ENCODE measurements at places on chromosomes 12 and 14.

- no peak for DNase-seq
Observed at GRCh38 chr14:102857444-102857843, 65.0 kb upstream of the AMN start.

DNA sequence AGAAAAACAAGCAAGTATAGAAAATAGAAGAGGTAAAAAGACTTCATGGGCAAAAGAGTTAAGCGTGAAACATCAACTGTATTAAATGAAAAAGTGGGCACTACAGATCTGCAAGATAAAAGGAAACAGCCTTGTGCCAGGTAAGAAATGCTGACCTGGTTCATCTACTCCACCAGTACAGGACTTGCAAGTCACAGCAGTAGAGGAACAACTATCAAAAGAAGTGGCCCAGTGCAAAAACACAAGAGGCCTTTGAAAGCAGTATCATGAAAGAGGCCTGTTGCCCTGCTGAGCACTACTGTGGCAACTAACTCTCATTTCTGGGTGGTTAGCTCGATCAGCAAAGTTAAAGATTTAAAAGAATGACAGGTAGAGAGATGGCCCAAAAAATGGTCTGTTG is 10.5 kb downstream of the DHRS7 start:
- DNase-seq = no peak

- no peak for DNase-seq
Observed at GRCh38 chr12:1830981-1831963, 10.9 kb downstream of the LRTM2 start.

DNA sequence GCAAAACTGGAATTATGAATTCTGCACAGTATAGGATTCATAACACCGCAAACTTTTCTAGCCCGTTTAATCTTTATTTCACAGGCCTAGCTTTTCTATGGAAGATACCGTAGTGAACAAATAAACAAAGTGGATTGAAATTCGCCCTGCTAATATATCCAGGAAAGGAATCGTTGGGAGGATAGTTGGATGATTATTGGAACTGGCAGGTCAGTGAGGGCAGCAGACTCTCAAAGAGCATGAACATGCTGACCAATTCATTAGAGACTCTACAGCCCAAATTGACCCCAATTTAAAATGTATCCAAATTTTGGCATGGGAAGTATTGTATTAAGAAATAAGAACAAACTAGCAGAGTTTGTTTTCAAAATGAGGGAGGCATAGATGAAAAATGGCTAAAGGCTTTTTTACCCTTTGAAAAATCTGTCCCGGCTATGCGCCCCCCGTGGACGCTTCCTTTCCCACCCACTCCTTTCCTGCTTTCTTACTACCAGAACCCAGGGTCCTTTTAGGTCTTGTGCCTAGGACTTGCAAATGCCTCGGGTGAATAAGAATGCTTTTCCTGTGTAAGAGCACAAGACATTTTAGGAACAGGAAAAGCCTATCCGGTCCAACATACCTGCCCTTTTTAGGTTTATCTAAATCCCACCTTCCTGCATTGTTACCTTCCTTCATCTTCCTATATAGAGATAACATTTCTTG is 84.6 kb upstream of the PTPRB start:
- no peak for DNase-seq

GRCh38 chr12:84913129-84913515 is 523 bp upstream of the SLC6A15 start:
- DNase-seq = no peak
